ENCODE measurements at places on chromosomes 16 and 17.

DNA sequence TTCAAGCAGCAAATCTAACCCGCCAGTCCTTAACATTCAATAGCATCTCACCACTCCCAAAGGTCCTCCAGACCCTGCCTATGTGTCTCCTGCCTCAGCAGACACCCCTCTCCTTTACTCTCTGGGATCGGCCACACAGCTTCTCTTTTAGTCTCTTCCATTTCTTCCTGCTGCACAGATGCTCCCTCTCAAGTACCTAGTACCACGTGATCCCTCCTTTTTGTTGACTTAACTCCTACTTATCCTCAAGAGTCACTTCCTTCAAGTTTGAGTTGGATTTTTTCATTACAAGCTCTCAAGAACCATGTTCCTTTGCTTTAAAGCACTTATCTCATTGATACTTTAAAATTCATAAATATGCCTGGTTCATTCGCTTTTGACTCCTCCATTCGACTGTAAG is 24.9 kb downstream of the AMFR start:
- DNase-seq, result no peak

GRCh38 chr17:68792042-68792685 is 163.0 kb downstream of the ABCA8 start:
- no peak for DNase-seq

DNA sequence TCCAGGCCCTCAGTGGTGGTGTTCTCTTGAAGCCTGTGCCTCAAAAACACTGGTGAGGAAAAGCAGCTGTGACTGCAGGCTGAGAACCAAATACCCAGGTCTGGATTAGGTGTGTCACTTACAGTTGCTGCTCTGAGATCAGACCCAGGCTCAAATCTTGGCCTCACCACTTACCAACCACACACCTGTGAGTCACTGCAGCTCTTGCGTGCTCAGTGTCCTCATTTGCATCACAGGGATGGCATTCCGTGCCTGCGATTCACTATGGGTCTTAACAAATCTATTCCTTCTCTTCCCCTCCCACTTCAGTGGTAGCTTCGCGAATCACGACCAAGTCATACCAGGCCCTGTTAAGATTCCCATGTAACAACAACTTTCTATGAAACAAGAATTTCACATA is 233.4 kb upstream of the HSBP1 start:
- no peak for DNase-seq

- no peak for DNase-seq
These were observed 284.1 kb downstream of the SOX9 start for GRCh38 chr17:72404872-72405271.

- DNase-seq, result no peak
These were observed 5.0 kb upstream of the BCL6B start for GRCh38 chr17:7017827-7018200.

GRCh38 chr17:72381597-72382397 is 261.0 kb downstream of the SOX9 start:
- DNase-seq, result no peak

- no peak for DNase-seq
These were observed 4.5 kb upstream of the MMP28 start for GRCh38 chr17:35799942-35800341.

DNA sequence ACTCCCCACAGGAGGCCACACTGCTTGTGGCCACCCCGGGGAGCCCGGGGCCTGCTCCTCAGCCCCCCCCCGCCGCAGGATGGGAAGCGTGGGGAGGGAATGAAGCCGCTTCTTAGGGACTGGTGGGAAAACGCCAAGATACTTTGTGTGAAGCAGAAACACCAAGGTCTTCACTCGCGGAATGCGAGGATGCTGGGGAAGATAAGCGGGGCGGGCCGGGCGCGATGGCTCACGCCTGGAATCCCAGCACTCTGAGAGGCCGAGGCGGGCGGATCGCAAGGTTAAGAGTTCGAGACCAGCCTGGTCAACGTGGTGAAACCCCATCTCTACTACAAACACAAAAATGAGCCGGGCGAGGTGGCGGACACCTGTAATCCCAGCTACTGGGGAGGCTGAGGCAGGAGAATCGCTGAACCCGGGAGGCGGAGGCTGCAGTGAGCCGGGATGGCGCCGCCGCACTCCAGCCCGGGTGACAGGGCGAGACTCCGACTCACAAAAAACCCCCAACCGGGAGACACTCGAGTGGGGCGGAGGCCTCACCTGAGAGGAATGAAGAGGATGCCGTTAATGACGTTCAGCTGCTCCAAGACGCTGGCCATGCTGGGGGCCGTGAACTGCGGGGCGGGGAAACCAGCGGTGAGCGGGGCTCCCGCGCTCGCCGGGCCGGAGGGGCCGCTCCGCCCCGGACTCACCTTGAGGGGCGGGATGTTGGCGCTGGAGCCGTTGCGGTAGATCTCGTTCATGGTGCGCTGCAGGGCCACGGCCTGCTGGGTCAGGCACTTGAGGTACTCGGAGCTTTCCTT is 20.3 kb downstream of the CLUH start:
- no peak for DNase-seq

- DNase-seq, result peak; percentile 38
These were observed 39.6 kb upstream of the MEOX1 start for GRCh38 chr17:43701318-43701743.

DNA sequence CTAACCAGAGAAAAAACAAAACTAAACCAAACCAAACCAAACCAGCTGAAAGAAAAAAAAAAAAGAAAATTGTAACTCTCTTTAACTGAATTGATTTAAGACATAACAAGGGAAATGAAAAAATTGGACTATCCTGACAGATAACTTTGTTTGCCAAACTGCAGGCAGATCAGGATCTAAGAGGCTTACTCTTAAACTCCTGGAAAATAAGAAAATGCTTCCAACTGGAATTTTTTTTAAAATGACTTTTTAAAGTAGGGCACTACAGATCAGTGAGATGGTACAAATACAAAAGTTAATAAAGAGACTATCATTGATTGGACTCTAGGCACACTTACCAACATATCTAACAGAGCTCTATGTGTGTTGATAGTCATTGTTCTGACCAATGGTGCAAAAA is 125.5 kb upstream of the KCNJ16 start:
- DNase-seq, result no peak

- DNase-seq, result no peak
These were observed 44.8 kb upstream of the MED13 start for GRCh38 chr17:62109924-62110323.

DNA sequence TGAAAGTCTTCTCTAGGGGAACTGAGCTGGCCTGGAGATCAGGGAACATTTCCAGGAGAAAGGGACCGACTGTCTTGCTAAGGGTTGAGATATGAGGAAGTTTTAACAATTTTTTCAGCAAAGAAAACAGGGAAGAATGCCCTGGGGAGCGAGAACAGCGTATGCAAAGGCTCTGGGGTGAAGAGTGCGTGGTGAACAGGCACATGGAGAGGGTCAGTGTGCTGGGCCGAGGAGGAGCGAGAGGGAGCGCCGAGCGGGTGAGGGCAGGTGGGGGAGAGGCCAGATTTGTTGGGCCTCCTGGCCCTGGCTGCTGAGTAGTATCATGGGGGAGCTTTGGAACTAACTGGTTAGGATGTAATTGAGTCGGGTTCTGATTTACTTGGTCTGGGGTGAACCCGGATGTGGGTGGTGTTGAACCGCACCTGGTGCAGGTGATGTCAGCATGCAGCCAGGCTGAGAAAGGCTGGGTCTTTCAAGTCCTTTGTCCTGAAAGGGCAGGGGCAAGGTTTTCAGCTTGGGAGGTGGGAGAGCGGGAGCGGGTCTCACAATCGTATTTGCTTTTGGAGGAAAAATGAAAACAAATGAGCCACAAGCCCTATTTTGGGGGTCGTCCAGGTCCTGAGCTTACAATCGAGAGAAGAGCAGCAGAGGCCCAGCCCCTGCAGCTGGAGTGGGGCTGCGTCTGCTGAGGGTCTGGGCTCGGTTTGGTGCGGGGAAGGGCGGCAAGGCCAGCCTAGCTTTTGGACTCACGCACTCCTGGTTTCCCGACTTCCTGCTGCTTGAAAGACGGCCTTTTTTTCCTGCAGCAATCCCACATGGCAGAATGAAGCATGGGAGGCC is 11.1 kb upstream of the WFDC1 start:
- DNase-seq, result no peak

DNA sequence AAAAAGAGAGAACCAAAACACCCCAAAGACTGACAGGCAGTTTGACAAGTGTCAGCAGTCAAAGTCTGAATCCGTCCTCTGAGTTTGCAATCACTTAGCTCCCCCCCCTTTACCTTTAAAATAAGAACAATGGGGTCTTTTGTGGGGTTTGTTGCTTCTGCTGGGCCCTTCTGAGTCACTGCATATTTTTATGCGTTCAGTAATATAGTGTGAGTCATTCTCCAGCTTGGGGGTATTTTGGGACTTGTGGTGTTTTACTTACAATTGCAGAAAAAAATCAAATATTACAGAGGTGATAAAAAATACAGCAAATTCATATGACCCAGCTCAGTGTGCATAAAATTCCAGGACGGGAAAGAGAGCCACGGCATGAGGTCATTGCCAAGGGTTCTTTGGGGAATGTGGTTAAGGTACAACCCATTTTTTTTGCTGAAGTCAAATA is 120.1 kb downstream of the CYLD start:
- DNase-seq, result no peak

DNA sequence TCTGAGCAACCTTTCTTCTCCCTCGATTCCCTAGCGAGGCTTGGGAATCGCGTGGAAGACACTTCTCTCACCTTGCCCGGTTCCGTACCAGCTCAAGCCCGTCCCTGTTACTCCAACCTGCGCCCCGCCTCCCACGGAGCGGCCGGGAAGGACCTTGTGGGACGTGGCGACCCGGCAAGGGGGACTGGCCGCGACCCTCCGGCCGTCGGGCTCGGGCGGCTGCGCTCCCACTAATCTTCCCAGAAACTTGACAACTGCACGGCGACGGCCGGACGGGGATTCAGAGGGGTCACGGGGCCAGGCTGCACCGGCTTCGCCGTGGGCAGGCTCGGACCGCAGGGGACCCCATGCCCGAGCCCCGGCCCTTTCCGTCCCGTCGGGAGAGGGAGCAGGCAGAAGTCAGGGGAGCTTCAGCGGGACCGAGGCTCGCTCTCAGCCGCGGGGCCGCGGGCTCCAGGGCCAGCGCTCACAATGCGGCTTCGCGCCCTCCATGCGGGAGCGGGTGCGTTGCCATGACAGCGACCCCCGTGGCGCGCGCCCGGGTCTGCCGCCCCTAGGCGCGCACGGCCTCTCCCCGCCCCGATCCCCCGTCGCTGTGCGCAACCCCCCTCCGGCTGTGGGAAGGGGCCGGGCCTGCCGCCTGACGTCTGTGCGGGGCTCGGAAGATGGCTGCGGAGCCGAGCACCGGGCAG is at the start of gene SGSM2:
Gene SGSM2 (plus strand): TSS at position 650 of the 692 bp plus-strand sequence. CDS start 188 bp downstream, outside the sequence.
- peak; percentile 49 for DNase-seq

- peak; percentile 68 for DNase-seq
These were observed 1.9 kb upstream of the CAPN15 start for GRCh38 chr16:525520-526180.

Measured in stimulated activated CD4-positive, alpha-beta T cell treated with anti-CD3 and anti-CD28 coated beads, Interleukin-12 subunit alpha, Interleukin-12 subunit beta, amount 100 ng/mL, for 48 hours (primary cell).